ENCODE measurements at places on chromosomes 6 and 20.

DNA sequence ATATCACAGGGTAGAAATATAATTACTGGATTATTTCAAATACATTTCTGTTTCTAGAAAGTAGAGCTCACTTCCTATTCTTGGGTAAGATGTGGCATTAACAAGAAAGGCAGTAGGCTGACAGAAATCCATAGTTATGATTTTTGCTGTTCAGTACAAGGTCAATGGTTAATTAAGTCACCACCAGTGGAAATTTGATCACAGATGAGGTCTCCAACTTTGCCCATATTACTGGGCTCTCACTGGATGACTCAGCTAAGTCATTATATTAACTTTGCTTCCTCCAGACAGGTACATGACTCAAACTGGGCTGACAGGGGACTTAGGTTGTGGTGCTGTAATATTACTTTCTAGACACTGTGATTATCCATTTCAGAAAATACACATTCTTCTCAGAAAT lies 212.4 kb downstream of the GRIK2 start:
- DNase-seq = no peak

DNA sequence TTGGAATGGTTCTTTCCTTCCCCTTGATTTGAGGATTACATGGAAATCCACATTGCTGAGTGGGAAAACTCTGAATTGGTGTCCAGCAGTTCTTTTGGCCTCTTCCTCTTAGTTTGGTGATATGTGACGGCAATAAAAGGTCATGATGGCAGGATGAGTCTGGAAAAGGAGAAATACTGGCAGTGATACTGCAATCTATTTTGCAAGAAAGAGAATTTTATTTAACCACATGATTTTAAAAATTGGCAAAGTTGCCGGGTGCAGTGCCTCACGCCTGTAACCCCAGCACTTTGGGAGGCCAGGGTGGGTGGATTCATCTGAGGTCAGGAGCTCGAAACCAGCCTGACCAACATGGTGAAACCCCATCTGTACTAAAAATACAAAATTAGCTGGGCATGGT lies 73.1 kb downstream of the ADTRP start:
- DNase-seq = no peak

- DNase-seq = no peak
Observed at GRCh38 chr20:62778601-62779416, 17.5 kb upstream of the MRGBP start.

DNA sequence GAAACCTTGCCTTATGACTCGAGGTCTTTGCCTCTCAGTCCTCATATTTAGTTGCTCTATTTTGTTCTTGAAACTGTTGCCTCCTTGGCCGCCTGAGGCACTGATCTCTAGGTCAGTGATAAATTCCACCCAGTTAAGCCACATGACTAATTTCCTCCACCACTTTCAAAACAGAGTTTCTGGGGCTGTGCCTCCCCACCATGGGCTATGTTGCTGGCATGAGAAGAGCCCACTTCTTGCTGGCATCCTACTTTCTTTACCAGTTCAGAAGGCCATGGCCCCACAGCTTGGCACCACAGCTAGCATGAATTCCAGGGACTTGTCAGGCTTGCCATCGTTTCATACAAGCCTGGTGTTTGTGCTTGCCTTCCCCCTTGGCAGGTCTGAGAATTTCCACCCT lies 361.4 kb upstream of the JAG1 start:
- DNase-seq = no peak

DNA sequence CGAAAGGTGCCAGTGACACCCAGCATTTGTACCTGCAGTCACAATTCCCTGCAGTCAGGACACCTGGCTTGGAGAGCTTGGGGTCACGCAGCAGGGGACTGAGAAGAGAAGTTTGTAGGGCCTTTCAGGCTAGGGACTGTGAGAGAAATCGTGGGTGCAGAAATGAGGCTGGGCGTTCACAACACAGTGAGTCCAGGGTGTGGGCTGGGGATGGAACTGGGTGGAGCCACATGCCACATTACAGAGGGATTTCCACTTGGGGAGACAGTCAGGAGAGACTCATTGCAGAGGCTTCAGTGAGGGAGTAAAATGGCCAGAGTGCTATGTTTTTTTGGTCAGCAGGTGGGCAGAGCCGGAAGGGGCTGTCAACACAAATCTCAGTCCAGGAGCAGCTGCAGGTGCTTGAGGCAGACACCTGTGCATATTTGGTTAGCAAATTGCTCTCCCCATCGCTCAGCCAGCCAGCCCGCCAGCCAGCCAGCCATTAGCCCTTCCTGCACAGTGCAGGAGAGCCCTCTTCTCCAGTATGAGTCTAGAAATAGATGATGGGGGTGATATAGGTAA lies 7.4 kb downstream of the ITPR3 start:
- peak; percentile 77 for DNase-seq

DNA sequence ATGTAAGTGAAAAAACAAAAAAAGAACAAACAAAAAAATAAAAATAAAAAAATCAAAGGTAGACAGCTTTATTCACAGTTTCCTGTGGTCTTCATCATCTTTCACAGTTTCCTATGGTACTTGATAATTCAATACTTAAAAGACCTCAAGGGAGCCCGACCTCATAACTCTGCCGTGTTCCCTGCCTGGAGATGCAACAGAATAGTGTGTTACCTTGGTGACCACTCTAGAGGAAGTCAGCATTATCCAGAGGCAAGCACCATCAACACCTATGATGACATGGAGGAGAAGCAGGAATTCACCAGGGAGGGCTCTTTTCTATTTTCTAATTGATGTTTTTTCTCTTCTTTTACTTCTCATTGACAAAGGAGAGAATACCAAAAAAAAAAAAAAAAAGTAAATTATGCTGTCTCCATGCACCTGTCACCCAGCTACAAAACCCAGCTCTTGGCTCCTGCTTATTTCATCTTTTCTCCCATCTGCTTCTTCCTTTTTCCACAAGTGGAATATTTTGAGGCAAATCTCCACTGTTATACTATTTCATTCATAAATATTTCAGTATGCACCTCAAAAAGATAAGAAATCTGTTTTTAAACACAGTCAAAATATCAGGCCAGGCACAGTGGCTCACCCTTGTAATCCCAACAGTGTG lies 95.8 kb upstream of the STXBP5 start:
- no peak for DNase-seq

DNA sequence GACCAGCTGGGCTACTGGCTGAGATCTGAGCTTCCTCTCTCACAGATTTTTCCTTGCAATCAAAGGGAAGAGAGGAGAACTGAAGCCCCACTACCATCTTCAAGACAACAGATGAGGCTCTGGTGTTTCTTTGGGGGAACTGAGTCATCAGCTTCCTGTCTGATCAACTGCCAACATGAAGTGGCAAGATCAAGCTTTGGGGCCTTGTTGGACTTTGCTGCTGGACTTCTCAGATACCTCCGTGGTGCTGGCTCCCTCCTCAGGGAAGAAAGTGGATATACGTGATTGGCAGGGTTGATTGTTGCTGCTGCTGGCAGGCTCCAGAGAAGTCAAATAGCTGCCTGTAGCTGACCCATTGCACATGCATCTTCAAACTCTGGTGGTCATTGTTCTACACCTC lies 3.6 kb upstream of the TOX2 start:
- no peak for DNase-seq

- no peak for DNase-seq
Observed at GRCh38 chr20:21155268-21155667, 29.4 kb downstream of the KIZ start.

DNA sequence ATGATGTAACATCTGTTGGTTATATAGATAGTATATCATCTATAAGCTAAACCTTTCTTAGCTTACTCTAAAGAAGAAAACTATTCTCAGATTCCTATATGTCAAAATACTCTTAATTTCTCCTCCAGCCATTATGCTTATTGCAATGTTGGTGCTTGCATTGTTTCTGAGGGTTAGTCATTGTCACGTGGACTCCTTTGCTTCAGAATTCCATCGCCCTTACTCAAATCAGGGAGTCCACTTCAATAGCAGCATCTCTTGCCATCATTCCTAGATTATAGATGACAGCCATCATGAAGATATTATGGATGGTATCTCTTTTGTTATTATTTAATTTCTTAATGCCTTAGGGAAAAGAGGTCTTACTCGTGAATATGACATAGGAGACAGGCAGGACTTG lies 776.1 kb downstream of the TENT5A start:
- no peak for DNase-seq

- no peak for DNase-seq
Observed at GRCh38 chr20:34216382-34216742, 24.9 kb upstream of the ASIP start.

DNA sequence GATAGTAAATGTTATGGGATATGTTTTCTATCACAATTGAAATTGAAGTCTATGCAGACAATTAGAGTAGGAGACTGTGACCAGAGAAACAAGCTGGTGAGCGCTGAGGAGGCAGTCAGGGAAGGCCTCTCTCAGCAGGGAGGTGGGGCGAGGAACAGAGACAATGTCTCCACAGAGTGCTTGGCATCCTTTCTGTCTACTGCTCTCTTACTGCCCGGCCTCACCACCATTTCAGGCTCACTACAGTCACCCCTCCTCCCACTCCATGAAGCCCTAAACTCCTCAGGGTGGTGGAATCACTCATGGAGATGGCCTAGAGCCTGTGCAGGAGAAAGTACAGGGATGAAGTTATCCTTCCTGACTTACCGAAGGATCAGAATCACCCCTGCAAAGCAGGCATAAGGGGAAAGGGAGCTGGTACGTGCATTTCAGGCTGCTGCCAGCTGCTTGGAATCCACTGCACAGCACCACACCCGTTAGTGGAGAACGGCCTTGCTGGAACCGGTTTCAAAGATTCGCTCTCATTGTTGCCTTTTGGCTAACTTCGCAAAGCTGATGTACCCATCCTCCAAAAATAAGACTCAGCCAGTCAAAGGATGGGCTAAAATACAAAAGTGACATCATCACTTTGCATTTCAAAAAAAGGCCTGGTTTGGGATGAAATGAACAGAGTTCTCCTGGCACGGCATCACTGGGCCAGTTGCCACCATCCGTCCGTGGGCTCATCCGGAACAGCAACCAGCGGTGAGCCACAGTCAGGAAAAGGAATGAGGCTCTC lies 67.3 kb downstream of the SLC22A23 start:
- DNase-seq = no peak

GRCh38 chr20:49675368-49676151 lies 38.1 kb downstream of the B4GALT5 start:
- DNase-seq = no peak

DNA sequence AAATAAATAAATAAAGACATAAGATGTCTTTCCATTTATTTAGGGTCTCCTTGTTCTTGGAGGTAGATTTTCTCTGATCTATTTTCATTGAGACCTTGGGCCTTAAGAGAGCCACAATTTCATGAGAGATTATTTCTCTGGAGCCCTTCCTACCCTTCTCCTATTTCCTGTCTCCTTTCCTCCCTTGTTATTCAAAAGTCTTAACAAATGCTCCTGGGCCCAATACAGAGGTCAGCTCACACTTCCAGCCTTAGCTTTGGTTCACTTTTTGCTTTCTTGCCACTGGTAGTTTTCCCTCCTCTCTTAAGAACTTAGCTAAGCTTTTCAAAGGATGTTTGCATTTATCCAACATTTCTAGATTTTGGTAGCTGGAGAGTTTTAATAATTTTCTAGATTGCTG lies 44.0 kb downstream of the PTPRA start:
- no peak for DNase-seq

- DNase-seq = no peak
Observed at GRCh38 chr6:89050697-89051096, 29.9 kb upstream of the PNRC1 start.

GRCh38 chr20:51659491-51660050 lies 108.6 kb downstream of the ATP9A start:
- DNase-seq = no peak

GRCh38 chr6:166551754-166552495 lies 34.6 kb downstream of the RAMACL start:
- no peak for DNase-seq
